ENCODE measurements at places on chromosomes 16 and 17. TPM values are rescaled to one million over a fixed set of nuclear protein-coding genes. Genes with fewer than 3 reads are reported as not detected.

The HOXB13 gene
- total RNA-seq, result 0.74 TPM

The MAF gene
- 21.9 TPM for total RNA-seq

The NPIPA2 gene
- not detected for total RNA-seq

The HDAC5 gene
- total RNA-seq, result 55.7 TPM

The TMIGD1 gene
- total RNA-seq, result not detected

The NPIPB13 gene
- 1.8 TPM for total RNA-seq
